ENCODE measurements at places on chromosomes 4 and X.
A peak's percentile ranks its signal among the peaks of the same experiment; 100 is the strongest.

DNA sequence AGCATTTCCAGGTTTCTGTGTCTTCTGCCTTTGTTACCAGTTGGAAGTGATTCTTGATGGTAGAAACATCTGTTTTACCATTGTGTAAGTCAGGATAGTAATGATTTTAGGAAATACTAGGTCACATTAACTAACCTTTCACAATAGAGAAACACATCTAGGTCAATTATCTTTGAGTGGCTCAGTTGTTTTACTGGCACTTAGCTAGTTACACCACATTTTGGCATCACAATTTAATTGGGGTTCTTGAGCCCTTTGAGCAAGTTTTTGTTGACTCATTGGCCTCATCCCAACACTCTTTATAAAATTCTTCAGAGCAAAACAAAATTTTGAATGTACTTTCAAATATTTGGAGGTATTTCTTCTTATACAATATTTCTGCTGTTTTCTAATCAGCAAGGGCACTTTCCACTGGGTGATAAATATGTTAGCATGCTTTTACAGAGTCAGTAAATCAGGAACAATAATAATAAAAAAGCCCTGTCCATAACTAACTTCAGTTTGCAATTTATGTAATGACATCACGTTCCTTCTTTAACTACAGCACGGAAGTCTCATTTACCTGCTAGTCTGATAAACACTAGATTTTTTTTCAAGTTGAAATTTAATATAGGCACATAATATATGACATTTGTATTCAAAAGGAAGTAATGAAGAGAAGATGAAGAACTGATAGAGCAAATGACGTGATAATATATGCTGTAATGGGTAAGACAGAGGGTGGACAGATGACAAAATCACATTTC lies 64.8 kb upstream of the GK2 start:
- no peak for DNase-seq

- DNase-seq: peak; percentile 39
These were observed 26.7 kb upstream of the C1QTNF7 start for GRCh38 chr4:15400981-15401671.

- no peak for DNase-seq
These were observed 1263.6 kb upstream of the ADGRL3 start for GRCh38 chr4:59936566-59936965.

DNA sequence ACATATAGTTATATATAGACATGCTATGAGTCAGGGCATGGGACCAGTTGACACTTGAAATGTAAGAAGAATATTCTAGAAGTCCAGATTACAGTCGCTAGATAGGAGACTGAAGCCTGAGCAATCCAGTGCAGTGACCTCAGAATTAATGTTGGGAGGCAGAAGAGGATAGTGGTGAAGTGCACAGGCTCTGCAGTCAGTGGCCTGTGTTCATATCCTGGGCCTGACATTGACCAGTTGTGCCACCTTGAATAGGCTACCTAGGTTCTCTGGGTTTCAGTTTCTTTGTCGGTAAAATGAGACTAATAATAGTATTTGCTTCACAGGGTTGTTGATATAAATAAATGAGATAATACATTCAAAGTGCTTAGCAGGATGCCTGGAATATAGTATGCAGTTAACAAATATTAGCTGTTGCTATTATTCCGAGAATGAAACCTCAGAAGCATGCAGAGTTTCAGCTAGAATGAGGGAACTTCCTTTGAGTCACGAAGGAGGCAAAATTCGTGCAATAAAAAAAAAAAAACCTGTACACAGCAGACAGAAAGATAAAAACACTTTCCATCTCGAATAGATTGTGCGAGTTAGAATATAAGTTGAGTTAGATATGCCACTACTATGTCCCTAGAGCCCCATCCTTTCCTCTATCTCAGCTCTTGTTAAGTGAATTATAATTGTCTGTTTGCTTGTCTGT lies 4.0 kb upstream of the SH2D1A start:
- no peak for DNase-seq

GRCh38 chr4:112075129-112075753 lies 70.0 kb upstream of the FAM241A start:
- peak; percentile 35 for DNase-seq

- DNase-seq: peak; percentile 27
These were observed 115.7 kb upstream of the ZXDA start for GRCh38 chrX:58025979-58026378.

DNA sequence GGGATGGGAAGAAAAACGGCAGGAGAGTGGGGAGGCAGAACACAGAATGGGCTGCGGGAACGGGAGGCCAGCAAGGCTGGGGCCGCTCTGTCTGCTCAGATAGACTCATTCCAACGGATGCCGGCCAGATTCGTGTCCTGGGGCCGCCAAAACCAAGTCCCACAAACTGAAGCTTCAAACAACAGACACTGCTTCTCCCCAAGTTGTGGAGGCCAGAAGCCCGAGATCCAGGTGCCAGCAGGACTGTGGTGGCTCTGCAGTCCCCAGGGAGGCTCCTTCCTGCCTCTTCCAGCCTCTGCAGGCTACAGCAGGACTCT lies 100.6 kb downstream of the ADRA2C start:
- no peak for DNase-seq

GRCh38 chr4:103497692-103498091 lies 222.1 kb downstream of the TACR3 start:
- no peak for DNase-seq

DNA sequence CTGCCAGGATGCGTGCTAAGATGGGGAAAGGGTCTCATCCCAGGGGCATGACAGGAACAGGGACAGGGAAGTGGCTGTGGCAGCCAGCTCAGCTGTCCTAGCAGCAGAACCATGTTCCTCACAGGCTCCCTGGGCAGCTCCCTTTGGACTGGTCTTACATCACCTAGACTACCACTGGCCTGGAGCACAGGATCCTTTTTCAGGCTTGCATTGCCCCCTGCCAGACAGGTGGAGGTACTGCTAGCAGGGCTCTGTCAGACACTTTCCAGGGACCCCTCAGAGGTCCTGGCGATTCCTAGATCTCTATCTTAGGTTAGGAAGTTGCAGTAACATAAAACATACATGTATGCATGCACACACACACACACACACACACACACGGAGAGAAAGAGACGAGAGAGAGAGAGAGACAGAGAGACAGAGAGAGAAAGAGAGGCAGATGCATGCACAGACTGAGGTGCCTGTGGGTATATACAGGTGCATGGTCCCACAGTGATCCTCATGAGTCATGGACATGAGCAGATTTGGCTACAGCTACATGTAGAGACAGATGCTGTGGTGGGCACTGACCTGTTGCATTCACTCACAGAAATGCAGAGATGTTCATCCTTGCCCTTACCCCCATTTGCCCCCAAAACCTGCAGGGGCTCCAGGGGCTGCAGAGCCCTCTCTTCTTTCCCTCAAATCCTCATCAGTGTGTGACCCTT lies 63.6 kb downstream of the STARD8 start:
- DNase-seq: peak; percentile 43

DNA sequence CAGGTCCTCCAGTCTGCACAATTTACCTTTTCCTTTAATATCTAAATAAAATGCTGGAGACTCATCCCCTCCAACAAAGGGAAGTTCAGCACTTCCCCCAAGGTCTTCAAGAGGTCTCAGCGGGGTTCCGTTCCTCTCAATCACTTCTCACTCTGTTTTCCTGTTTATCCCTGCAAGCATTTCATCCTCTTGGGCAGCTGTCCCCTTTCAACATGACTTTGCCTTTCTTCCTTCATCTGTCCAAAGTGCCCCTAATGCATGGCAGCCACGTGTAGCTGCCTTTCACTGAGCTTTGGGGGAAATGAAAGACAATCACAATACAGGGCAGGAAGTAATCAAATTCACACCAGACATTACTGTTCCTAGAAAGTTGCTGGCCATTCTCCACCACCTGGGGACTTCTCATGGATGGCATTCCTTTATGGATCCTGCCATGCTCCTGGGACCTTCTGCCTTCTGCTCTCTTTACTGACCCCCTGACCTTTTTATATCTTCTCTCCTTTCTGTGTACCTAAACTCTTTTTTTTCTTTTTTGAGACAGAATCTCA lies 79.7 kb upstream of the USP9X start:
- no peak for DNase-seq

GRCh38 chrX:76919761-76920160 lies 492.3 kb downstream of the MAGEE1 start:
- DNase-seq: no peak

DNA sequence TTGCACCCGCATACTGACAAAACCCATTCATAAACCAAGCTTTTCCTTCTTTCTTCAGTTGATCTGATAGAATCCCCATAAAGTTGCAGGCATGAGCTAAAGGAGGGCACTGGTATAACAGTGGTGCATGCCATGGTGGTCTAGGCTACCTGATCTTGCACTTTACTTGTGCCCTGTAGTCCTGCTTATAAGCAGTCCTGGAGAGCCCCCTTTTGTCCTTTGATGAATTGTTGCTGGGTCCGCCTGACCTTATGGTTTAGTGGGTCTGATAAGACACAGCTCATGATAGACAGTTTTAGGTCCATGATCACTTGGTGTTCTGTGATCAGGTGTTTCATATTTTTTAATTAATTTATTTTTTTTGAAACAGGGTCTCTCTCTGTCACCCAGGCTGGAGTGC lies 19.7 kb downstream of the CCDC160 start:
- DNase-seq: no peak

GRCh38 chrX:8310409-8310808 lies 139.3 kb upstream of the VCX2 start:
- no peak for DNase-seq

- no peak for DNase-seq
These were observed 196.6 kb downstream of the EVC2 start for GRCh38 chr4:5511791-5512190.

- no peak for DNase-seq
These were observed 122.5 kb downstream of the ADAMTS3 start for GRCh38 chr4:72446353-72447055.

GRCh38 chrX:9948406-9948805 lies 18.8 kb upstream of the CLDN34 start:
- no peak for DNase-seq

DNA sequence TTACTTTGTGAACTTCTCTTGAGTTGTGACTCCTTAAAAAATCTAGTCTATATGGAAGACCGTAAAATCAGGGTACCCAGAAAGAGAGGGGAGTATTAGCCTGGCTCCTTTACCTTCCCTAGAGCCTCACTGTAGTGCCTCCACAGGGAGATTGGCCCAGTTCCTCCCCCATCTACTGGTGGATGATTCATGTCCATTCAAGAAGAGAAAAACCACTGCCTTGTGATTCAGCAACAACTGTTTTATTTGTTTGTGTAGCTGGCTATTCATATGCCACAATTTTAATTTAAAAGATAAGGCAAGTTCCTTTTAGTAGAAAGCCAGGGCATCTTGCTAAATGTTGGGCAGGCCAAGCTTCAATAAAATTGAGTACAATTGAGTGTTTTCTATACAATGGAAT lies 221.8 kb upstream of the KCNIP4 start:
- no peak for DNase-seq

DNA sequence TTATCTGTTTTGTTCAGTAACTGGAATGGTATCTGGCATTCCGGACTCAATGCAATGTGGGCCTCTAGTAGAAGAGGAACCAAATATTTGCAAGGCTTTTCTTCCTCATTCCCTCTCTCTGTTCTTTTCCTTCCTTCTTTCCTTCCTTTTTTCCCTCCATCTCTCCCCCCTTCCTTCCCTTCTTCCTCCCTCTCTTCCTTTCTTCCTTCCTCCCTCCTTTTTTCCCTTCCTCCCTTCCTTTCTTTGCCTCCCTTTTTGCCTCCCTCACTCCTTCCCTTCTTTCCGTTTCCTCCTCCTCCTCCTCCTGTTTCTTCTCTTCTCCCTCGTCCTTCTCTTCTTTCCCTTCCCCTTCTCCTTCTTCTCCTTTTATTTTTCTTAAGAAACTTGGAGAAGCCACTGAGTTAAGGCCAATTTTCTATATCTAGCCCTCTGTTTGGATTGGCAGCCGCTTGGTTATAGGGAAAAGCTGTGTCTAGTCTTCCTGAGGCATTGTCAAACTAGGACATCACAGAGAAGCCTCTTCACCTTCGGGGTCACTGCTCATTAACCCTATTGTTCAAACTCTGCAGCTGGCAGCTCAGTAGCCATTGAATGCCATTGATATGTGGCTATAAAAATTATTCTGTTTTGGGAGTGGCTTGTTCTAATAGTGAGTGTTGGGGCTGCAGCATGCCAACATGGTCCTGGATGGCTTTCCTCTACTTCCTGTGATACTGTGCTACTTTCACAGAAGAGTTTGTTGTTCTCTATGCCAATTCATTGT lies 95.9 kb downstream of the CFAP299 start:
- no peak for DNase-seq

DNA sequence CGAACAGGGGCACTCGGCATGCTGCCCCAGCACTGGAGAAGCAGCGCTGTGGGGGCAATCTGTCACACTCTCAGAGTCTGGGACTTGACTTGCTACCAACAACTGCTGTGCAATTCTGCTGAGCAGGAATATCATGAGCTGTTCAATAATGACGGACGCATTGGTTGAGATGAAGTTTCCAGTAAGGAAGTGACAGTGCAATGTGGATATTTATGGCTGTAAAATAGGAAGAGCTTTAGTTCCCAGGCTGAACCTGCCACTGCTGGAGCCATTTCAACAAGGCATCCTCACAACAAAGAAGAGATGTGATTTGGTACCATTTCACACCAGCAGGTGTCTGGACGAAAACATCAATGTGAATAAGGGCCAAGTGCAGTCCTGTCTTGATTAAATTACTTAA lies 24.2 kb downstream of the CHST7 start:
- no peak for DNase-seq

- DNase-seq: no peak
These were observed 7.9 kb upstream of the SLC25A43 start for GRCh38 chrX:119391279-119391678.

GRCh38 chrX:2321411-2321810 lies 179.4 kb downstream of the DHRSX start:
- no peak for DNase-seq

DNA sequence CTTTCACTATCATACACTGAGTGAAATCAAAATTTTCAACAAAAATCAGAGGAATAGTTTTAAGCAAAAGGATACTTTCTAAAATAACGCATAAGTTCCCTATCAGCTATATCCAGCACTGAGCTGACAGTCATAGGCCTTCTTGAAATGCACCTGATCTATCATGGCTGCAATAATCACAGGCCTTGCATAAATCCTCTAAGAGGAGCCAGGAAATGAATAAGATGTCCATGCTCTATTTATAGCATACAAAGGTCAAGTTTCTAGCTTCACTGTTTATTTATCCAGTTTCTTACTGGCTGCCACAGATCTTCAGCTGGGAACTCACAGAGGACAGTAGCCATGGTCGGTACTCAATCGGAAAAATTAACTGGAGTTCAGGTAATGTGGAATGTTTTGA lies 235.9 kb upstream of the DMD start:
- DNase-seq: no peak

GRCh38 chrX:149205081-149205480 lies 300.0 kb downstream of the IDS start:
- DNase-seq: no peak

- no peak for DNase-seq
These were observed 74.9 kb upstream of the SCML1 start for GRCh38 chrX:17662391-17662790.
